ENCODE measurements at places on chromosomes 12 and 14.

GRCh38 chr14:58166005-58166983 lies 14.3 kb upstream of the ARMH4 start:
- peak; percentile 70 for DNase-seq

- no peak for DNase-seq
These were observed 47.1 kb upstream of the ANKS1B start for GRCh38 chr12:100031836-100032235.

DNA sequence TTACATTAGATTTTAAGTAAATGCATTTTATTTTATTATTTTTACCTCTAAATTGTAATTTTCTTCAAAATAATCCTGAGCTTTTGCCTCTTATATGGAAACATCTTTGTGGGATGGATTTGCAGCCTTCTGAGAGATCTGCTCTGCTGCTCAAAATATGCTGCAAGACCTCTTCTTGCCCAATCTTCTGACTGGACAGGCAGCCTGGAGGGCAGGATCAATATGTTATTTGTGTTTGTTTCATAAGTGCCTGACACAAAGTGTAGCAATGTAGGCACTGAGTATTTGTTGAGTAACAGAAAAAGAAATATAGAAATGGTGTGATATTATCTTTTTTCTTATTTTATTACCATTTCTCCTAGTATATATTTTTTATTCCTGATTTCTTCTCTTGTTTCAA lies 1106.9 kb downstream of the TMTC2 start:
- no peak for DNase-seq

DNA sequence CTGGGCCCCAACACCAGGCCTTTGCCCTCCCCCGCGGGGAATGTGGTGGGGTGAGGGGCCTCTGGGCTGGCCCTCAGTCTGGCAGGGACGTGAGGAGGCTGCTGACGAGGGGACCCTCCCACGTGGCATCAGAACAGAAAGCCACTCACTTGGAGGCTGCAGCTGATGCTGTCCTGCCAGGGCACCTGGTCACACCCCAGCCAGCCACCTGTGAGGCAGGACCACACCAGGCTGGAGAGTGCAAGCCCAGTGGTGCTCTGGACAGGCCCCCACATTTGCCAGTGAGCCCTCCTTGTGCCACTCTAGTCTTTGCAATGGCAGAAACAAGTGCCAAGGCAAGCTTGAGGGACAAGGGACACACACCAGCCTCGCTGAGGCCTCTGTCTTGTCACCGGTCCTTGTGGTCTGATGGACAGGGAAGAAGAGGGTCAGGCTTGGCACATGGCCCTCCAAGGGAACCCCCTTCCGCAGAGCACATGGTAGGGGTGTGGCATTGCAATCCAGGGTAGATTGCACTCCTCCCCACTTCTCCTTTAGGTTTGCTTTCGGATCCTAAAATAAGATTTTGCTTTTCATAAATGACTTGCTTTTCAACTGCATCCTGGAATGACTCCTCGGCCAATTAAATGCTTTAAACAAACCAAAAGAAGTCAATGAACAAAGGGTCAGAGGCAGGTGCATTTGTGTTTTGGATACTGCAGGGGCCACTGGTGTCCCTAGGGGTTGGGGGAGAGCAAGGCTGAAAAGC lies 53.7 kb downstream of the CCDC88C start:
- no peak for DNase-seq

- no peak for DNase-seq
These were observed 87.3 kb downstream of the SLC41A2 start for GRCh38 chr12:104870797-104871196.

DNA sequence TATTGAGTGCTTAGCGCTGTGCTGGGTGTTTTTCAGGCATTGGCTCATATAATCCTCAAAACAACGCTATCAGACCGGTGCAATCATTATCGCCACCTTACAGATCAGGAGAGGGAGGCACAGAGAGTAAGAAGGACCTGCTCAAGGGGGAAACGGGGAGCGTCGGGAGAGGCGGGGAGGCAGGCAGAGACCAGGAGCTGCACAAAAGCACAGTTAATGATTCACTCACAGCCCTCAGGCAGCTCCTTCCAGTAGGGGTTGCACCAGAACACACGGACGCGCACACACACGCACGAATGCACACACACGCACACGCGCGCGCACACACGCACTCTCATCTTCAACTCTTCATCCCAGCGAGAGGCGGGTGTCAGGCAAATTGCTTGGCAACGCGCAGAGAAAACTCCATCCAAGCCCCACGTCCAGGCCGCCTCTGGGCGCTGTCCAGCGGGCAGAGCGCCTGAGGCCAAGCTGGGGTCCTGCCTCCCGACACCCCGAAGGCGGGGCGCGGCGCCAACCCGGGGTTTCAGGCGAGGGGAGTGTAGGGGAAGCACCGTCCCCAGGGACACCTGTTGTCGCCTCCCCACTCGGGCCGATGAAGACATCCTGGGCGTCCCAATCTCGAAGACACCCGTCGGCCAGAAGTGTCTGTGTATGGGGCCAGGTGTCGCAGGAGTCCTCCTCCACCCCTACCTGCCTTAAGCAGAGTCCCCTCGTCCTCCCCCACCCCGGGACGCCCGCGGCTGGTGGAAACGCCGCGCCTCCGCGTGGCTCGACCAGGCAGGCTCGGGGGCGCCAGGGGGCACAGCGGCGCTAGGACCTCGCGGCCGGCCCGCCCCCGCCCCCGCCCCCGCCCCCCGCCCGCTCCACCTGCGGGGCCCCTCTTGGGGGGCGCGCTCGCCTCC lies 35.5 kb upstream of the STON2 start:
- no peak for DNase-seq

GRCh38 chr12:62738616-62739015 lies 196.3 kb downstream of the PPM1H start:
- no peak for DNase-seq

DNA sequence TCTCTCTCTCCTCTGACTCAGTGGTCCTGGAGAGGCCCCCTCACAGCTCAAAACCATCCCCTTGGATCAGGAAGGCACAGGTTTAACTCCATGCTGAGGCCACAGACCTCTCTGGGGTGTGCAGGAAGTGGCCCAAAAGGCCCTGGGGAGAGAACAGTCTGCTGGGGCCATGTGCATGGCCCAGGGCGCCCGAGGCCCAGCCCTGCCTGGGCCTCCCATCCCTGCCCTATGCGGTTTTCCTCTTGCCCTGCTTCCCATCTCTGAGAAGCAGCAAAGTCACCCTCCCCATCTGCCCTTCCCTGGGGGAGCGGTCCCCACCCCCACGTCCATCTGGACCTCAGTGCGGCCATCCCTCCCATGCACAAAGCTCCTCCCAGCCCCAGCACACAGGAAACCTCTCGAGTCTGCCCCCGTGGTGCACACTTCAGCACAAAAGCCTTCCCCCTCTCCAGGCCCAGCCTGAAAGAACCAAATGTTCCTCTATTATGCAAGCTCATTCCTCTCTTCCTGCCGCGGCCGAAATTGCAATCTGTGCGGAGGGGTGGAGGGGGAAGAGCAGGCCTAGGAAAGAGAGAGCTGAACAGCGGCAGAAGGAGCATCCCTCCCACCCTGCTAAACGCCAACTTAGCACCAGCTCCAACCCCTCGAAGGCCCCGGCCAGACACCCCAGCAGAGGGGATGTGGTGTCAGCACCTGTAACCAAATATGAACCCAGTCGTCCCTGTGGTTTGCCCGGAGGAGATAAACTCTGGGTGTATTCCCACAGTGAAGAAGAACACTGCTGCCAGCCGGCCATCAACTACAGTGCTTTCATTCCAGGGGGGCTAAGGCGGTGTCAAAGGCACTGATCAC lies 108.5 kb downstream of the SCARB1 start:
- DNase-seq, result peak; percentile 80

Data from astrocyte (in vitro differentiated cells and primary cell).